ENCODE measurements at places on chromosomes 5 and 9.

GRCh38 chr5:131521252-131521651, 113.8 kb downstream of the RAPGEF6 start:
- DNase-seq, result no peak

GRCh38 chr5:138985256-138985655, 110.1 kb upstream of the LRRTM2 start:
- no peak for DNase-seq

GRCh38 chr5:16485656-16486055, 20.1 kb upstream of the ZNF622 start:
- no peak for DNase-seq

DNA sequence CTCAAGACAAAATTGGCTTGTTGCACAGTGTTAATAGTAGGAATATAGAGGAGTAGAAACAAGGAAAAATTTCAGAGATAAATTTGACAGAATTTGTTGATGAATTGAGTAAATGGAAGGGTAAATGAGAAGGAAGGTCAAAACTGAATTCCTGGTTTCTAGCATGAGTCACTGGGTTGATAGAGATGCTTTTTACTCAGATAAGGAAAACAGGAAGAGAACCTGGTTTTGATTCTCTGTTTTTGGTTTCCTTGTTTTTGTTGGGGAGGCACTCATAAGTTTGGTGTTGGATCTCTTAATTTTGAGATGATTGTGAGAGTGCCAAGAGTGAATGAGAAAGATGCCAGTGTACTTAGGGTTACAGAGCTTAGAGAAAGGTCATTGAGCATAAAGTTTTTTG, 7.1 kb downstream of the LRRC70 start:
- no peak for DNase-seq

DNA sequence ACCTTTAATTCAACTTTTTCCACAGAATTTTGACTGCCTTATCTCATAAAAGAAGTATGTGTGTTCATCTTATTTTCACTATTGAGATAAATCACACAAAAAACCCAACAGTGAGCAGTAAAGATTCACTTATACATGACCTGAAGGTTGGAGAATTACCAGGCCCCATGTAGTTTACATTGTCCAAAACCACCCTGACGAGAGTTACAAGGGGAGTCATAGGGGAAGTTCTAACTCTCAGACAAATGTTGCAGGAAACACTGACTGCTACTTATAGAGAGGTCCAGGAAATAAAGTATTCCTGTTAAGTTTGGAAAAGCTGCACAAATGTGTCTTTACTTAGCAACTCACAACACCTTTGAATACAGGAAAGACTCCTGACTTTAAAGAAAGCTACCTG, 14.1 kb downstream of the SPATA9 start:
- peak; percentile 63 for DNase-seq

- DNase-seq, result no peak
Observed at GRCh38 chr9:38313421-38313820, 79.1 kb upstream of the ALDH1B1 start.

DNA sequence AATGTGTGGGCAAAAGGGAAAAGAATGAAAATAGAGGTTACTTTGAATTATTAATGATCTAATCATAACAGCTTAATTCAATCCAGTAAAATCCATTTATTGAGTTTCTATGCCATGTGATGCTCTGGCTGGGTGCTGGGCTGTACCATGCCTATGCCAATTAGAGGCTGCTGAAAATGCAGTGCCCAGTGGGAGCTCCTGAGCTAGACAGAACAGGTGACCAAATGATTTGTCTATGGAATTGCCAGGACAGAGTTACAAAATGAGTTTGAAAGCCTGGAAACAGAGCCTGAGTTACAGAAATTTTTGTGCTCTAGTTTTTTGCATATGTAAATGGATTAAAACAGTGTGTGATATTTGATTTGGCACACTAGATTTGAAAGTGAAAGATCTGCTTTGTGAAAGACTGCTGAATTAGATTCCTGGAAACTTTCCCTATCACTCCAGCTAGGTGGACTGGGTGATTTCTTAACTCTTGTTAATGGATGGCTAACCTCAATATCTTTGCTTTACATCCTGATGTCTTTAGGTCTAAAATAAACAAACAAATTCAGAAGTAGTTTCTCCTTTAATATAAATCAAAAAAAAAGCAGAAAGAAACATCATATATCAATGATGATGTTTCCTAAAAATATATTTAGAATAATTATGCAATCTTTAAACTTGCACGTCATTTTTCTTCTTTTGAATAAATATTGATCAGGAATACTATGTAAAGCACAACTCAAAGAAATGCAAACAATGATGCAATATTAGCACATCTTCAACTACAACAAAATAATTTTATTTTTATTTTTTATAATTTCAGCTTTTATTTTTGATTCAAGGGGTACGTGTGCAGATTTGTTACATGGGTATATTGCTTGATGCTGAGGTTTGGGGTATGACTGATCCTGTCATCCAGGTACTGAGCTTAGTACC, 194.8 kb upstream of the FBXL7 start:
- no peak for DNase-seq

DNA sequence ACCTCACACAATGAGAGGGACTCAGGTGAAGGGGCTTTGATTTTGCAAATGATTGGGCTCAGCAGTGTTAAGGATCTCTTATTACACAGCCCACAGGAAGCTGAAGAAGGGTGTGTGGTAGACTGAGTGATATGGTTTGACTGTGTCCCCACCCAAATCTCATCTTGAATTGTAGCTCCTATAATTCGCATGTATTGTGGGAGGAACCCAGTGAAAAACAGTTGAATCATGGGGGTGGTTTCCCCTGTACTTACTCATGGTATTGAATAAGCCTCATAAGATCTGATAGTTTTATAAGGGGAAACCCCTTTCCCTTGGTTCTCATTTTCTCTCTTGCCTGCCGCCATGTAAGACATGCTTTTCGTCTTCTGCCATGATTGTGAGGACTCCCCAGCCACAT, 132.5 kb upstream of the FBXL7 start:
- no peak for DNase-seq

DNA sequence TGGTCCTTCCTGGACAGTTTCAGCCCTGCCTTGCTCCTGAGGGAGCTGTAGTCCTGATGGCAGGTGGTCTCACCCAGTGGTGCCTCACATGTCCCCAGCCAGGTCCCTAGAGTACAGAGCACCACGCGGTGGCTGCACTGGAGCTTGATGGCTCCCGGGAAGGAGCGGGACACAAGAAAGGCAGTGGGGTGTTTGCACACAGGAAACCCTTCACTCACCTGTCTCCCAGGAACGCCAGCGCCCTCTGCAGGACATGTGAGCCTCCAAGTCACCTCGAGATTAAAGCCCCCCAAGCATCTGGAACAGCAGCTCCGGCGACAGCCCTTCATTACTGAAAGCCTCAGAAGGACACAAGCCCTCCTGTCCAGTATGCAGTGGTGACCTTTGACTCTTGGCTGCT, 19.9 kb upstream of the TMEM250 start:
- no peak for DNase-seq

DNA sequence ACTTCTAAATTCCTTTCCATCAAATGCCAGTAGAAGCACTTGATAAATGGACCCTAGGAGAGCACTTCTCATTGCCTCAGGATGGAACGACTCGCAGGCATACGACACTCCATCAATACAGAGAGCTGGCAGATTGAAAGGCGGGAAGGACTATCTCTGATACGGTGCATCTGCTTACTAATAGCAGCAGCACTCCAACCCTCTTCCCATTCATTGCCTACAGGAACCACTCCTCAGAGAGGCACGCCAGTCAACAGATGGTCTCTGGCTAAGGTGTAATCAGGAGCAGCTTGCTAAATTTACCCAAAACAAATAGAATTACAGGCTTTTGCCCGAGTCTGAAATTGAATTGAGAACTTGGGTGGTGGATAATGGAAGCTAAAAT, 168.1 kb downstream of the EFNA5 start:
- DNase-seq, result no peak

DNA sequence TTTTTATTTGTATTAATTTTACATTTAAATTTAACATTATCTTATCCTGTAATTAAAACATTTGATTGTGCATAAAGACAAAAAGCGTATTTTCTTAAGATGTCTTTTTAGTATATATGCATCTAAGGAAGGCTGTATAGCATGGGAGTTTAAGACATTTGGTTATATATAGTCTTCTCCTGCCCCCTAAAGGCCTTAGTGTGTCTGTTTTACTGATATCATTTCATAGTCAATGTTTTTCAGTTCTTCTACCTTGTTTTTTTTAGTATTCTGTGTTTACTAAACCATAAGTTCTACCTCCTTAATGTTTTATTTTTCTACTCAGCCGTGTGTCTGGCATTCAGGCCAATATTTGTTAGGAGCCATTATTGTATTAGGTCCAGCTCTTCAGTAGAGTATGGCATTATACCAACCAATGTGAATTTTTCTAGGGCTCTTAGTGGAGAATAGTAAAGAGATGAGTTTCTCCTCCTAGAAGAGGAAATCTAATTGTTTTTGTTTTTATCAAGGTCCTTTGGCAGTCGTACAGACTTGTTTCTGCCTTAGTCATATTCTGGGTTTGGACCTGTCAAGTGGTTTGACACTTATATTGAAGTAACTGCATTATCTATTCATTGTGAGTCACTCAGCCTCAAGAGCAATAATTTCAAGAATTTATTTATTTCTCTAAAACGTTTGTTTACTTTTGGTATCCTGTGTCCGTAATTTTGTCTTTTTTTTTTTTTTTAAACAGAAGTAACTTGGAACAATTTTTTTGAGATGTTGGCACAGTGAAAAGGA, 74.8 kb downstream of the SLF1 start:
- peak; percentile 73 for DNase-seq

DNA sequence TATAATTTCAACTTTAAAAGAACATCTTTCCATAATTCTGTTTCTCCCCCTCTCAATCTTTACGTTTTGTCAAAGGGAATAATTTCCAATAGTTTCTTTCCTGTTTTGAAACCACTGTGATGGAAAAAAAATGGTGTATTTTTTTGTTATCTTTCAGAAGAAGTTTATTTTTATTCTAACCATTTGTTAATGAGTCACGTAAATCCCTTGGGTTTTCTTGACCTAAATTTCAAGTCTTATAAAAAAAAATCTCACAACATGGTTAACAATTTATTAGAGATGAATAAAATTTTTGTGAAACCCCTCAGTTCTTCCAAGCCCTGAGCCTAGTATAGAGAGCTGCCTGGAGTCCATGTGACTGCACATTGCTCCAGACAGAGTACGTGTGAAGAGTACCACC, 106.1 kb upstream of the FBXL17 start:
- DNase-seq, result no peak

DNA sequence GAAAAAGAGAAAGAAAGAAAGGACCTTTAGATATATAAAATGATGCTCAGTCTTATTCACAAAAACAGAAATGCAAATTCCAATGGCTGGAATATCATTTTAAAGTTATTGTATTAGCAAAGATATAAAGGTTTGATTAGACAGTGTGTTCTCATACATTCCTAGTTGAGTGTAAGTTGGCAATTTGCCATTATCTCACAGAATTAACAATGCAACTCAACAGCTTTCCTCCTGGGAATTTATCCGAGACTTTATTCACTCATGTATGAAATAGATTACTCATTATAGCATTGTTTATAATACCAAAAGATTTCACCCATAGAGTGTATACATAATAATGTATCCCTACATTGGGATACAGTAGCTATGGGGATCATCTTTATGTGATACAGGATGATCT, 27.1 kb upstream of the MLLT3 start:
- DNase-seq, result peak; percentile 13

DNA sequence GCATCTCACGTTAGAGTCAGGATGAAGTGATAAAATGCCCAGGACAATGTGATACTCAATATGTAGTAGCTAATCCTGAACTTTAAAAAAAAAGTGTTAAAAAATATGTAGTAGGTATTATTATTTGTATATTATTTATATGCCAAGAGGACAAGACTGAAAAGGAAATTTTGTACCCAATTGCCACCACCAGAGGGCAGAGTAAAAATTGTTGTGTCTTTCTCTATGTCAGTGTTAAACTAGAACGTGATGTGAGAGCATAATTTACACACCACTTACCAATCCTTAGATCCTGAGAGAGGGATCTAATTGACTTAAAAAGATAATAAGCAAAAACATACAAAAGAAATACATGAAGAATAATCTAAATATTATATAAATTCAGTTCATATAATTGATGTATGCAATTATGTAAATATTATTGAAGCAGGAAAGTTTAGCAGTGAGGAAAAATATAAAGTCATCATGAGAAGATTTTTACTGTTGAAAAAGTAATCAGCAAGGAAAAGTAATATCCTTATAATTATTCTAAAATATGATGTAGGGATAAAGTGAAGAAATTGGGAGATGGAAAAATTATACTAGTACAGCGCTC, 288.9 kb downstream of the RAB3C start:
- DNase-seq, result peak; percentile 24

DNA sequence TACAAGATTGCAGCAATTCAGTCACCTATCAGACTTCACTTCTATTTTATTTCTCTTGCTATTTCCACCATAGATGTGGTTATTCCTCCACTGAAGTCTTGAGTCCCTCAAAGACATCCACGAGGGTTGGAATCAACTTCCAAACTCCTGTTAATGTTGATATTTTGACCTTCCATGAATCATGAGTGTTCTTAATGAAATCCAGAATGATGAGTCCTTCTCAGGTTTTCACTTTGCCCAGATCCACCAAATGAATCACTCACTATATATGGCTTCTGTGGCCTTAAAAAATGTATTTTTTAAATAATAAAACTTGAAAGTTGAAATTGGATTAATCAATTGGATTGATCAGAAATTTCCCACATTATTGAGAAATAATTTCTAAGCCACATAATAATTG, 1821.0 kb downstream of the EFNA5 start:
- no peak for DNase-seq

GRCh38 chr9:75607521-75607920, 283.0 kb upstream of the PCSK5 start:
- DNase-seq, result no peak

DNA sequence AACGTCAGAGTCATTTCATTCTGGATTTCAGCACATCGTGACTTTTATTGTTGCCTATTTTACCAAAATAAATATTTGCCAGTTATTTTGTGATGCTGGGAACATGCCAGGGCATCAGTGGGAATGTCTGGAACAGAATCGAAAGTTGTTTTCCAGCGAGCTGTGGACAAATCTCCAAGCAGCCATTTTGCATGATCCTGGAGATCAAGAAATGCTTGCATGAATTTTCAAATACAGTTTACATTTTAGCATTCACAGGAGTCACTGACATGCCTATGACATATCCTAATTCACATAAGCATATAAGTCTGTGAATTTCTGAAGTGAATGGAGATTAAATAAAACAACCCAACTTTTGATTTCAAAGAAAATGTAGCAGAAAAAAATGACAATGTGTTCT, 119.4 kb downstream of the VCAN start:
- DNase-seq, result no peak

Measured in kidney capillary endothelial cell (primary cell).